ENCODE measurements at places on chromosomes 5 and 9.

DNA sequence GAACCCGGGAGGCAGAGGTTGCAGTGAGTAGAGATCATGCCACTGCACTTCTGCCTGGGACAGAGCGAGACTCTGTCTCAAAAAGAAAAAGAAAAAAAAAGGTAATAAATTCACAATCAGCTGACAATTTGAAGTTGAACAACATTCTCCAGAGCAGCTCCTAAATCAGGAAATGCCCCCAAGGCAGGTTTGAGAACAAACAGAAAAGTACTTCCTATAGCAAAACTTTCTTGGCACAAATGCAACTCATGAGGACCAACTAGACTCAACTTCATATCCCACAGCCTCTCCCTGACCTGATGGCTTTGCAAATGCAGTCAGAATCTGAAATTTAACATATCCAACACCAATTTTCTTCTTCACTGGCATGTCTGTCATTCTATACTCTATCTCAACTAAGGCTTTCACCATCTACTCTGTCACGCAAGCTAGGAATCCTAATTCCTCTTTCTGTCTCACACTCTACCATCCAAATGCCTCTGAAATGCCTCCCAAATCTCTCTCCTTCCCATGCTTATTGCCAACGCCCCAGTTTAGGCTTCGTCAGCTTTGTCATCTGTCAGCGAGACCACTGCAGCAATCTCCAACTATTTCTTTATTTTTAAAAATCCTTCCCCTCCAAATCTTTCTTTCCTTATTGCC is 113.3 kb downstream of the MAPKAP1 start:
- no peak for DNase-seq

GRCh38 chr5:177988989-177989625 is 6.9 kb downstream of the PROP1 start:
- no peak for DNase-seq

GRCh38 chr5:132300577-132301343 is 6.6 kb downstream of the SLC22A4 start:
- DNase-seq: no peak

DNA sequence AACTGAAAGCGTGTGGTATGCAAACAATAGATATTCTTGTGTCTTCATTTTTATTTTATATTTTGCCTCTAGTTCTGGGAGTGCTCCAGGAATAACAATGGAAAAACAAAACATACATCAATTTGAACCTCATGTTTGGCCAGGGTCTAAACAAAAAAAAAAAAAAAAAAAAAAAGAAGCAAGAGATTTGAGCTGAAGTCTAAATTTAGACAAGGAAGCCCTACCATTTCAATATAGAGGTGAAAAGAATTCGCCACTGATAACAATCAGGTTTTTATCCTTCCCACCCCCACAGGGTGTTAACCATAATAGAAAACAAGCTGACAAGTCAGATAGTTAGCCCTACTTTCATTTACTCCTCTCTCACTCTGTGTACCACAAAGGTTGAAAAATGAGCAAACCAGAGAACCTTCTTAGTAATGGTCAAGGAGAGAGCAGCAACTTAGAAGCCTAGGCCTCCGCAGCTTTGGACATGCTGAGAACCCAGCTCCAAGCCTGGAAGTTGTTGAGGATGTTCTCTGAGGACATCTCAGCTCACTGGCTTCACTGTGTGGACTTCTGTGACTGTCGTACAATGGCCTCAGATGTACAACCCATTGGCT is 118.2 kb upstream of the HMHB1 start:
- DNase-seq: no peak

DNA sequence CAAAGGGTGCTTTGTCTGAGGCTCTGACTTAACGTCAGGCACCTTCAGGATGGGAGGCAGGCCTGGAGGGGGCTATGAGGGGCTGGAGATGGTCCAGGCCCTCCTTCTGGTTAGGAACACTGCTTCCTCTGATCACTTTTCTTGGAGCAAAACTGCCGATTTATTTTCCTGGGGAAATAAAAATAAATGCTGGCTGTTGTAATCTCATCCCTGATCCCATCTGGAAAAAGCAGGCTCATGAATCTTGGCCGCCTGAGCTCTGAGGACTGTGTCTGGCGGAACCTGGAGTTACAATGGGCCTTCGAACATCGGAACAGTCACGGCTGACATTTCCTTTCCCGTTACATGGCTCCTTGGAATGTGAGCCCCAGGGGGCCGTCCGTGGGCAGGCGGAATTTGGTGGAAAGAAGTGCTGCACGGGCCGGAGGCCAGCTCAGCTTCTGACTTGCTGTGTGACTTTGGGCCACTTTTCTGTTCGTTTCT is 157.8 kb downstream of the RGS3 start:
- peak; percentile 42 for DNase-seq

- DNase-seq: no peak
These were observed 19.9 kb downstream of the P4HA2 start for GRCh38 chr5:132207778-132208177.

GRCh38 chr5:16578474-16578883 is 38.3 kb downstream of the RETREG1 start:
- DNase-seq: no peak

DNA sequence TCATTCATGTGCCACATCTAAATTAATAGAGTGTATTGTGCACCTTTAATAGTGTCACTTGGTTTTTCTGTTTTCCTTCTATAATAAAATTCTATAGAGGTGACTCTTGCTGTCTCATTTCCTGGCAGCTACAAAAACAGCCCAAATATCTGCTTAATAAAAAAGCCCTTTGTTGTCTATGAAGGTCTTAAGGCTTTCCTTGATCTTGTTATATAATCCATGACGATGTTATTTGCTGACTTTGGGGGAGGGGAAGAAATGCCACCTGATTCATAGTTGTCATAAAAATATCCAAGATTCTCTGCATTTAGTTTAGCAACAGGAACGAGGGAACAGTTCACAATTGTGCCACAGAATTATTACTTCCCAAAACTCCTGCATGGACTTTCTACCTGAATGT is 31.3 kb downstream of the CPEB4 start:
- no peak for DNase-seq

GRCh38 chr9:89993678-89994630 is 389.1 kb downstream of the GADD45G start:
- DNase-seq: peak; percentile 52

DNA sequence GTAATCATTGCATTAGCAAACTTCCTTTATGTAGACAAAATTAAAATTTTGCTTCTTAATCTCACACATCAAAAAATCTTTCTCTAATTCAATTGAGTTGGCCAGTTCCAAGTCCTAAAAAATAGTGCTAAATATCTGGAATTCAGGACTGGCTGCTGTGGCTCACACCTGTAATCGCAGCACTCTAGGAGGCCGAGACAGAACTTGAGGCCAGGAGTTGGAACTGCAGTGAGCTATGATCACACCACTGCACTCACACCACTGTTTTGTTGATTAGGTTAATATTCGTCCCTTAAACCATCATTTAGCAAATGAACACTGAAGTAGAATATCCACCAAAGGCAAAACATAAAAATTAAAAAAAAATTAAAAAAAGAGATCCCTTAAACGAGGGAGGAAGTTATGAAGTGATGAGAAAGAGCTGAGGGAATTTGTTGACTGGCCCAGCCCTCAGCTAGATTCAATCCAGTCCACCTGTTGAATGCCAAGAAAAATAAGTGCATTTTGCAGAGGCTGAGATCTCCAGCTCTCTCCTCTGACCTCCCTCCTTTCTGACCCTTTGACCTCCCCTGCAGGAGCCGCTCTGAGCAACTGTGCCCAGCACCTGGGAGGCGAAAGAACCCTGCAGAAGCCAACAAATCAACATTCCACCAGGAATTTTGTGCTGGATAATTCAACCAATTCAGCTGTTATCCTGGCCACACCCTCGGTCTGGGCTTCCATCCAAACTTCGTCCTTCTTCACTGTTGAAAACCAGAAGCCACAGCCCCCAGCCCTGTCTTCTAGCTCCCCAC is 96.8 kb downstream of the OR2K2 start:
- DNase-seq: no peak

DNA sequence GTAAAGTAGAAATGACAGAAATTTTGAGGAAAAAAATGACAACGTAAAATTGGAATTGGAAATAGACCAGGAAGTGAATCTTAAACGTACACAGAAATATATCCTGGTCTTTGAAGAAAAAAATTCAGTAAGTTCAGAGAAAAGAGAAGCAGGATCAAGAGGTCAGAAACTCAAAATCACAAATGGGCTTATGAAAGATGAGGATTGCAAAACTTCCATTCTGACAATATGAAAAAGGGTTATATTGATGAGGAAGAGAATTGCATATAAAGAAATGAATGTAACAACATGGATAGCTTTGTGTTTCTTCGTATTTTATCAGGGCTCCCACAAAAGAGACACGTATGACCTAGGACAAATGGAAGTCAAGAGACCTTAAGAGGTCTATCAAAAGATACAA is 58.1 kb downstream of the OXCT1 start:
- DNase-seq: no peak

DNA sequence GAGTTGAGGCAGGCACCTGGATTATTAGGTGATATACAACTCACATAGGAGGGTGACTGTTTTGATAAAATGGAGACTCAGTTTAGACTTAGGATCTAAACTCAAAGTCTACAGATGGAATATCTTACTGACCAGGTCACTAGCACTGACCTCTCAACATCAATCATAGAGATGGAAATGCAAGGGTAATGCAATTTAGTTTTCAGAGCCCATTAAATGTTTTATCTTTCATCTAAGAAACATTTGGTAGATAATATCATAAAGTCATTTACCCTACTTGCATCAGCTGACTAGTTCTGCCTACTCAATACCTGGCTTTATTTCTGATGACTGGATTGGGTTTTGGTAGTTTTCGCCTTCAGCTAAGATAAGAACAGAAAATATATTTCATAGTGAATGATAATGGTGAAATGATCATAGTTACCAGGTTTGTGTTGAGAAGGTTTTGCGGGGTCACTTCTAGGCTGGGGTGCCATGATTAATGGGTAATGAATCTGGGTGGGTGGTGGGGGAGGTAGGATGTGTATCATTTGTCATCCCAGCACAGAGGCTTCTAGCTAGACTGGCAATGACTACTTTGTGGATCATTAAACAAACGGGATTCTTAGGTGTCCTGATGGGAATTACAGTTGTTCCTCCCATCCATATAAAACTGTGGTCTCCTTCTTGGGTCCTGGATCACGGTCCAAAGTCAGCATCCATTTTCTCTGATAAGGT is 173.4 kb downstream of the PPP2R2B start:
- no peak for DNase-seq

- DNase-seq: peak; percentile 39
These were observed 31.8 kb upstream of the FGF1 start for GRCh38 chr5:142717582-142718215.

DNA sequence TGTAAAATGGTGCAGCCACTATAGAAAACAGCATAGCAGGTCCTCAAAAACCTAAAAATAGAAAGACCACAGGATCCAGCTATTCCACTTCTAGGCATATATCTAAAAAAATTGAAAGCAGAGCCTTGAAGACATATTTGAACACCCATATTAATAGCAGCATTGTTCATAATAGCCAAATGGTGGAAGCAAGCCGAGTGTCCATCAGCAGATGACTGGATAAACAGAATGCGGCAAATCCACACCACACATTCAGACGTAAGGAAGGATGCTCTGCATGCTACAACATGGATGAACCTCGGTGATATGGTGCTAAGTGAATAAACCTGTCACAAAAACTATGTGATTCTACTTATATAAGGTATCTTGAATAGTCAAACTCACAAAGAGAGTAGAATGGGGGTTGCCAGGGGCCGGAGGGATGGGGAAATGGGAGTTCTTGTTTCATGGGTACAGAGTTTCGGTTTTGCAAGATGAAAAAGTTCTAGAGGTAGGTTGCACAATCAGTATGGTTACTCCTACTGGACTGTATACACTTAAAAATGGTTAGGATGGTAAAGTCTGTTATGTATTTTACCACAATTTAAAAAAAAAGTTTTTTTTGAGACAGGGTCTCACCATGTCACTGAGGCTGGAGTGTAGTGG is 17.1 kb upstream of the HSD17B3 start:
- DNase-seq: no peak

DNA sequence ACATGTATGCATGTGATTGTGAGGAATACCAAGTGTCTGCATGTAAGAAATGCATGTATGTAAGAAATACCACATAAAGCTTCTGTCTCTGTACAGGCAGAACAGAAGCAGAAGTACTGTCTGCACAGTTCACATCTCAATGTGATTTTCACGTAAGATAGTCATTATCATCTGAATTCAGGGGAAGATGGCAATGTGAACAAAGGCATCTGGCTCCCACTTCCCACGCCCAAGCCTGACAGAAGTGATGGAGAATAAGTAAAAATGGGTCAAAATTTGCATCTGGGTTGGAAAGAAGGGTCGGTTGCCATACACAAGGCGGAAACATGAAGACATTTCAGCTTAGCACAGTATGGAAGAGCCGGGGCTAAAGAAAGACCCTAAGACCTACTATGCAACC is 71.7 kb downstream of the SUSD1 start:
- DNase-seq: no peak

- DNase-seq: no peak
These were observed 88.7 kb downstream of the PIP5K1B start for GRCh38 chr9:68793605-68794343.
